Muscle of leg (tissue), 16 donors: ENCODE measurements at places on chromosomes 12 and 14. TPM values are rescaled to one million over a fixed set of nuclear protein-coding genes. Genes with fewer than 3 reads are reported as not detected.
A peak's percentile ranks its signal among the peaks of the same experiment; 100 is the strongest.

- H3K4me3 ChIP-seq = no peak overlapping the region
- no peak overlapping the region for H3K27ac ChIP-seq
- DNase-seq = peak; percentile 37
- no peaks in the 10 kb centered on the region for H3K36me3 ChIP-seq
- peaks cover 6% of the 10 kb centered on the region for H3K4me1 ChIP-seq
These were observed 25.2 kb downstream of the SLC24A4 start for GRCh38 chr14:92348154-92348553.

HOXC12 gene
- not detected for total RNA-seq

- H3K36me3 ChIP-seq = no peaks in the 10 kb centered on the region
- DNase-seq = no peak
- no peak overlapping the region for H3K27ac ChIP-seq
- H3K4me1 ChIP-seq = no peaks in the 10 kb centered on the region
These were observed 16.9 kb upstream of the MGST1 start for GRCh38 chr12:16330560-16330959.

DNA sequence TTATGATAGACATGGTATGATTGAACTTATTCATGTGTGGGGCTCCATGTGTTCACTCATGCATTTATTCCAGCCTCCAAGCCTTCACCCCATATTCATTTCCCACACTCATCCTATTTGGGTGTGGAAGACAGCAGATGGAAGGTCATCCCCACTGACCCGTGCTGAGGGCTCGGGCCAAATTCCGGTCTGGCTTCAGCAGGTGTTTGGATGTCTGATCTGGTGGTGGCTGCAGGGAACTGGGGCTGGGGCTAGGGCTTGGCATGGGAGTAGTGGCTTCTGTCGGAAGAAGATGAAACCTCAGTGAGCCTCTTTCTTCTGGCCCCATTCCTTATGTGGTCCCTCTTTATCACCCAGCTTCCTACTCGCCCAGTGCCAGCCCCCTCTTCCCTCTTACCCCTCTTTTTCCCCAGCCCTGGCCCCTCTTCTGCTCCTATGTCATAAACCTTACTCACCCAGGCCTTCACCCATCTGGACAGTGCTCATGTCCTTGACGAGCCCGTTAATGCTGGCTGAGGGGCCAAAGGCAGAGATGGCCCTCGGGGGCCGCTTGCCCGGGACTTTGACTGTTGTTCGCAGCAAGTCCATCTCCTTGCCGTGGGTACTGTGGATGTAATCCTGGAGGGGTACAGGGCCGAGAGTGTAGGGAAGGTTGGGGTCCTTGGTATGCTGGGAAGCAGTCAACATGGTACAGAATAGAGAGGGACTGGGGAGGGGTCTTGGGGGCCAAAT is 8.0 kb downstream of the AGAP2 start:
- H3K27me3 ChIP-seq = peaks cover 25% of the 10 kb centered on the region
- peaks cover 14% of the 10 kb centered on the region for H3K36me3 ChIP-seq
- no peak overlapping the region for H3K27ac ChIP-seq
- no peak for DNase-seq
- peaks cover 48% of the 10 kb centered on the region for H3K4me1 ChIP-seq

FAM161B gene
- 6.6 TPM for total RNA-seq

GRCh38 chr12:49093792-49094159 is 825 bp downstream of the DHH start:
- no peak overlapping the region for H3K4me3 ChIP-seq
- H3K27ac ChIP-seq = no peak overlapping the region
- H3K27me3 ChIP-seq = peaks cover 64% of the 10 kb centered on the region

GRCh38 chr12:117452112-117452511 is 90.7 kb upstream of the NOS1 start:
- no peak overlapping the region for H3K4me3 ChIP-seq
- DNase-seq = no peak
- no peaks in the 10 kb centered on the region for H3K4me1 ChIP-seq
- H3K36me3 ChIP-seq = no peaks in the 10 kb centered on the region
- H3K27ac ChIP-seq = no peak overlapping the region
- H3K27me3 ChIP-seq = peaks cover 7% of the 10 kb centered on the region

TRMT61A gene
- total RNA-seq = 6.4 TPM

AQP6 gene
- 0.13 TPM for total RNA-seq

DNA sequence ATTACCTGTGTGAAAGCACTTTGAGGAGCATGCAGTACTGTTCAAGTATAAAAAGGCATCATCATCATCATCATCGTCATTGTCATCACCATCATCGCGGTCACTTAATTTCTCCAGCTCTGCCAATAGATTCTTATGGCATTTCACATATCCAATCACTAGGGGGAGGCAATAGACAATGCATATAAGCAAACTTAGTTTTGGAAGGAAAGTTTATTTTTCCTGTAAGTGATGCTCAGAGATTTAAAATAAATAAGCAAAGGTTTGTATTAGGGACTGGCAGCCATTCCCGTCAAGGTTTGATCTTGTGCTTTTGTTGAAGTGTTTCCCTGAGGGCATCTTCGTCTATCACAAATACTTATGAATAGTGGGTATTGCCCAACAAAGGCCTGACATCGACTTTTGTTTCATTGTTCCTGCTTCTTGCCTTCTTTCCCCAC is 127.4 kb downstream of the KTN1 start:
- no peaks in the 10 kb centered on the region for H3K27me3 ChIP-seq
- no peak overlapping the region for H3K4me3 ChIP-seq
- no peaks in the 10 kb centered on the region for H3K36me3 ChIP-seq
- no peaks in the 10 kb centered on the region for H3K4me1 ChIP-seq
- DNase-seq = peak; percentile 82

DNA sequence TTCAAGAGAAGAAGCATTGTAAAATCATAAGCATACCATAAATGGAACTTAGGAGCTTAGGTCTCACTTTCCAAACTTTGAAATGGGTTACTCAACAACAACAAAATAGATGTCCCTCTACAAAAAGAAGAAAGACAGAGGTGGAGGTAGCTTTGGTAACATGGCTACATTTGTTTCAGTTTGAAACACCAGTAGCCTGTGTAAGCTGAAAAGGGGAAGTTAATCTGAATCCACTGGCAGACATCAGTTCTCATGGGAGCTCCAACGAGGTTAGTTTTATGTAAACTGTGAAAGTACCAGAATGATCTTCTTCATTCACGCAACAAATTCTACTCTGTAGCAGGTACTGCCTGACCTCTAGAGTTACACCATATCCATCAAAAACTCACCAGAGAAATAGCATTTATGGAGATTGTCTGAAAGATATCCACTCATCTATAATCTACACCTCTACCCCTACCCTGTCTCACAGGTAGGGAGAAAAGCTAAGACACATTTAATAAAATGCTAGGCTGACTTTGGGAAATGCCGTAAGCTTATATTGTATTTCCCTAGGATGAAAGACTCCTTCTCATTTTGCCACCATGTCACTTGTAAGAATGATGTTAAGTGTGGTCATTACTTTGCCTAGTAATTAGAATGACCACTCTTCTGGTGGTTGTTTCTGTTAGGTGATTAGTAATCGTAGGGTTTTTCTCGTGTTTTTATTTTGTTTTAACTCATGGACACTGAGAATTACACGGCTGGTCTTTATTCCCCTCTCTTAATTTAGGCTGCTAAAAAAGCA is 224.1 kb downstream of the ASCL1 start:
- no peaks in the 10 kb centered on the region for H3K27me3 ChIP-seq
- no peak overlapping the region for H3K4me3 ChIP-seq

PTCSC3 gene
- not detected for total RNA-seq

DNA sequence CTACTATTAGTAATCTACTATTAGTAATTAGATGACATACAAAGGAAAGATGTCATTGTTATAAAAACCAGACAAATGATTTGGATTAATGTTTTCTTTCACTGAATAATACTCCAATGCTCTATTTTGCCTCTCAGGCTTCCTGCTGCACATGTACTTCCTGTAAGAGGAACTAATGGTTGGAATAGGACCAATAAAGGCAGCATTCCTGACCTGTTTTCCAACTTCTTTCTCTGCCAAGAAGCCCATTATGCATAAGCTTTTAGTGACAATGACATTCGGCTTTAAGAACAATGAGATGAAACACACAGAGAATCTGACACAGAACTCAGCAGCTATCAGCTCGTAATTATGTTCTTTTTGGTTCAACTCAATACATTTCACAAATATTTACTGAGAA is 5.2 kb upstream of the C12orf56 start:
- H3K27ac ChIP-seq = no peak overlapping the region
- peaks cover 8% of the 10 kb centered on the region for H3K27me3 ChIP-seq
- peak; percentile 40 for DNase-seq
- no peak overlapping the region for H3K4me3 ChIP-seq
- H3K4me1 ChIP-seq = no peaks in the 10 kb centered on the region

PHETA1 gene
- 5.5 TPM for total RNA-seq

DNA sequence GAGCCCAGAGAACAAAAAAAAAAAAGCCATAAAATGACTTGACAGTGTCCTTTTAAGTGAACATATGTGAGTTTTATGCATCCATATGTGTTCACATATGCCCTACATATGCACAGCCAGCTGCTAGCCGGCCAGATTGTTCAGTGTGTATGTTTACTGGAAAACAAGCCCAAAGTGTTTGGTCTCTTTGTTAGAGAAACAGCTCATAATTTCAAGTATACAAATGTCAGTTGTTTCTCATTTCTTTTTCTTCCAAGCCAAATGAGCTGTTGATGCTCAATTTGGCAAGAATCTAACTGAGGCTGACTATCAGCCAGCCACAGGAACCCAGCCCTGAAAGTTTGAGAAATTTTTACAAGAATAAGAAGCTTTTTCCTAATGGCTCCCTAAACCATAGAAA is 60.8 kb upstream of the TSPAN8 start:
- no peak overlapping the region for H3K27ac ChIP-seq
- DNase-seq = peak; percentile 87
- H3K4me3 ChIP-seq = no peak overlapping the region
- H3K4me1 ChIP-seq = no peaks in the 10 kb centered on the region
- no peaks in the 10 kb centered on the region for H3K27me3 ChIP-seq
- no peaks in the 10 kb centered on the region for H3K36me3 ChIP-seq

RBP5 gene
- total RNA-seq = 0.49 TPM
